ENCODE measurements at places on chromosomes 13 and 19.

DNA sequence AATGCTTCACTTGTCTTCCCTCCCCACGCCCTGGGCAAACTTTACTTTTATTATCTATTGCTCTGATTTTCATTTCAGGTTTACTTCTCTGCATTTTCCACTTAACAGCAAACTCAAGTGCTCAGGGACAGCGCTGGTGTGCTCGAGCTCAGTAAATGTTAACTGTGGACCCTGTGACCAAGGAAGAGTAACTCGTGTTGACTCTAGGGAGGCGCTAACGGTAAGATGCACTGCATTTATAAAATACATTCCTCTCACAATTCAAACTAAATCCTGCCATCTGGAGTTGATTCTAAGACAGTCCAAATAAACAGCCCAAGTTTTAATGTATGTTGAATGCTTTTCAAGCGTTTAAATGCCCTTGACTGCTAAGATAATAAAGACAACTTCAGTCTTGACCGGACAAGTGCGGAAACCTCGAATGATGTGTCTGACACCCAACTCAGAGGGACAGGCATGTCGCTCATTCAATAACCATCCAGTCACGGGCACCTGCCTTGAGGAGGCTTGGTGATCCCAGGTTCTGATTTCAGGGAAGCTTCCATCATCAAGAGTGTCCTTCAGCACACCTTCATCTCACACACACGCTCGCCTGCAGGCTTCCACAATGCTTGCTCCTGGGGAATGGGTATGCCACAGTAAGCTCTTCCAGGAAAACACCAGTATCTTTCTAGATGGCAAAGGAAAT is 93.2 kb downstream of the STK24 start:
- DNase-seq, result no peak

DNA sequence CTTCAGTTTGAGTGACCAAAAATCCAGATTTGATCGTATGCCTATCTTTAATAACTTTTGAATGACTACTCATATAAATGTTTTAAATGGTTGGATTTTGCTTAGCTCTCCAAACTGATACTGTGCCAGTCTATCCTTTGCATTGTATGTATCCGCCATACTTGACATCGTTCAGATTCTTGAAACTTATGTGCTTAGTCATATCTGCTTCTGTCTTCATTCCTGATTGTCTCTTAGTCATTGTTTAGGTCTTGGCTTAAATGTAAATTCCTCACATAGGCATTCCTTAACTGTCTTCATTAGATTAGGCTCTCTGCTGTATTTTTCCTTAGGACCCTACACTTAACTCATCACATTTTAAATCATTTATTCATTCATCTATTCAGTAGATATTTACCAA is 126.0 kb downstream of the PCCA start:
- DNase-seq, result no peak

DNA sequence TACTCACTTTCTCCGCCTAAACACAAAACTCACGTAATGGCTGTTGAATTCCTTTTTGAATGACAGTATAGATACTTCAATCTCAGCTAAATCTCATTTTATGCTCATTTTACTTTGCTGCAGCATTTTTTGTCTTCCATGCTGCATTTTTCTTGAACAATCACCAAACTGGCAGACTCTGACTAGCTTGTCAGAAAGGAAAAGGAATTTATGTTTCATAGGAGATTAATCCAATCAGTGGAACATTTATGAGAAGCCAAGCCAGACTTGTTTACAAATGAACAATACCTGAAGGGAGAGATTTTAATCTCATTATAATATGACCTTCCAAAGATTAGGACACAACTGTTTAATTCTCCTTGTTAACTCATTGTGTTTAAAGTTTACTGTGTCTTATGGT is 1044.3 kb downstream of the DIAPH3 start:
- no peak for DNase-seq

- no peak for DNase-seq
Measured at GRCh38 chr19:8724276-8724675, 2.8 kb downstream of the OR2Z1 start.

GRCh38 chr13:67156723-67157060 is 73.4 kb downstream of the PCDH9 start:
- no peak for DNase-seq
